Activated naive CD4-positive, alpha-beta T cell (primary cell): ENCODE measurements at places on chromosomes 2 and 18.

DNA sequence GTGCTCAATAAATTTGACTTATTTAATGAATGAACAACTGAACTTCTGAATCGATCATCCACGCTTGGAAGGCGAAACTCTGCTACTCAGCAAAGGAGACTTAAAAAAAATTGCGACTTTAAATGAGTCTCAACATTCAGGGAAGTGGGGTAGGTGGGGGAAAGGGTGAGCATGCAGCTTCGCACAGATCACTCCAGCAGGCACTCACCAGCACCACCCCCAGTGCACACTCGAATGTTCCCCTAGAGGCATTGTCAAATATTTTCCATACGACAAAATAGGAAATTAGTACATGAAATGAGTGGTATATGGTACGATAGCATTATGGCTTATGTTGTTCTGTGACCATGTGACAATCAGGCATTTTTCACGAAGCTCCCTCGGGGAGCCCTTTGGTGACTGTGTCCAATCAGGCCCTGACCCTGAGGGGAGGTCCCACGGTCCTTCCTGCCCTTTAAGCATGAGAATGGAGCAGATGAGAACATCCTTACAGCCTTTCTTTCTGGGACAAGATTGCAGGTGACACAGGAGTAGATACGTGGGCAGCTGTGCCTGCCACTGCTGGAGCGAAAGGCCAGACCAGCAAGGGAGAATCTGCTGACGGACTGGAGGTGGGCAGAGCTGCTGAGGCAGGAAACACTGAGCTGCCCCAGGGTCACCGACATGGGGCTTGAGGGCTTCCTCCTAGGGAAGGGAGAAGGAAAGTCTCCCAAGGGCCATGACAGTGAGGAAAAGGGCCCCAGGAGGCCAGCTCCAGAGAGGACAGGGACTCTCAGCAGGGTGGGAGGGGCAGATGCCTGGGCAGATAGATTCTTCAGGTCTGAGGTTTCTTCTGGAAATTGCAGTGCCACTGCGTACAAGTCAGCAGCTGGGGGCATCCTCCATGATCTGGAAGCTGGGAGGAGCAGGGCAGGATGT lies 101.3 kb upstream of the ID2 start:
- no peak for DNase-seq

GRCh38 chr2:64207573-64207972 lies 63.4 kb upstream of the PELI1 start:
- no peak for DNase-seq

GRCh38 chr2:831622-832021 lies 119.0 kb upstream of the SNTG2 start:
- DNase-seq, result no peak

- DNase-seq, result peak; percentile 51
These were observed 954 bp upstream of the CTDSP1 start for GRCh38 chr2:218398437-218399390.

- DNase-seq, result no peak
These were observed 48.4 kb downstream of the PLEKHB2 start for GRCh38 chr2:131153529-131153928.

DNA sequence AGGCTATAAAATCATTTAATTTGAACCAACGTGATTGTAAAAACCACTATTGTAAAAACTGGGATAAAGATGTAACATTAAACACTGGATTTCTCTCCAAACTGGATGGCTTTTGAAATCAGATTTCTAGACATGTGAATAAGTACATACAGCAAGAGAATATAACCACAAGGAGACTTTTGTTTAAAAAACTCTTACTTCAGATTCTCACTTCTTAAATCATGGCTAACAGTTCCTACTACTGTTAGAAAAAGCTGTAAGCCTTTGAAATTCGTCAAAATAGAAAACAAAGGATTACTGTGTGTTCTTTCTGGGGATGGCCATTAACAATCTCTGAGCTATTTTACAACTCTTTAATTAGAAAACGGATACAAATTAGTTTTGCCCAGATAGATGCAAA lies 39.4 kb upstream of the SH3BP4 start:
- DNase-seq, result no peak

DNA sequence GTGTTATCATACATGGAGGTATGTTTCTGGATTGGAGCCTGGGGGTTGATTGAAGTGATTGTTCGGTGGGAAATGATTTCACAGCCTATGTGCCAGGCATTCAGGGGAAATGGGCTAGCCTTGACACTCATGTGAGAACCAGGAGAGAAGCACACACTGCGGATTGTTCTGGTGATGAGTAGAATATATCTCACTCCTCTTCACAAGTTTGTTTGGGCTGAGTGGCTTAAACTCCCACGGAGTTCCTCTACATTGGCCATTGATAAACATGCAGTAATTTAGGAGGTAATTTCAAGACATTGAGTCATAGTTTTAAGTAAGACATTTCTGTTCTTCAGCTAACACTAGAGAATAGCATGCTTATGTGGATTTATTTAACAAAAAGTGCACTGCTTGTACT lies 498.9 kb upstream of the NETO1 start:
- no peak for DNase-seq

DNA sequence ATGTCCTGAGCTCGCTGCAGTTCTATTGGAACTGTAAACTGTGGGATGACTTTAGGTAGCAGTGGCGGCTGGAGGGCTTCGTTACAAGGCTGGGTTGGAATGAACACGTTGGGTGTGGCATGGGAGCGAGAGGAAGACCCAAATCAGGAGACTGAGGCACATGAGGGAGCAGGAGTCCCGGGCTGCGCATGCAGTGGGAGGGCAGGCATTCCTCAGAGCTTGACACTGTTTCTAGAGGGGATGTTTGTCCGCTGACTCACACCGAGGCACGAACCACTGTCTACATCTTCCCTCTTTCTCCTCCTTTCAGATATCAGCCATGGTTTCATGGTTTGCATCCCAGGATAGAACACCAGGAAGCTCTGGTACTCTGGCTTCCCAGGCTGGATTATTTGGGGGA lies 40.6 kb upstream of the LAMA1 start:
- DNase-seq, result no peak
